ENCODE measurements at places on chromosomes 1 and 21.

- DNase-seq = no peak
These were observed 57.9 kb downstream of the AGPAT3 start for GRCh38 chr21:43922949-43923348.

DNA sequence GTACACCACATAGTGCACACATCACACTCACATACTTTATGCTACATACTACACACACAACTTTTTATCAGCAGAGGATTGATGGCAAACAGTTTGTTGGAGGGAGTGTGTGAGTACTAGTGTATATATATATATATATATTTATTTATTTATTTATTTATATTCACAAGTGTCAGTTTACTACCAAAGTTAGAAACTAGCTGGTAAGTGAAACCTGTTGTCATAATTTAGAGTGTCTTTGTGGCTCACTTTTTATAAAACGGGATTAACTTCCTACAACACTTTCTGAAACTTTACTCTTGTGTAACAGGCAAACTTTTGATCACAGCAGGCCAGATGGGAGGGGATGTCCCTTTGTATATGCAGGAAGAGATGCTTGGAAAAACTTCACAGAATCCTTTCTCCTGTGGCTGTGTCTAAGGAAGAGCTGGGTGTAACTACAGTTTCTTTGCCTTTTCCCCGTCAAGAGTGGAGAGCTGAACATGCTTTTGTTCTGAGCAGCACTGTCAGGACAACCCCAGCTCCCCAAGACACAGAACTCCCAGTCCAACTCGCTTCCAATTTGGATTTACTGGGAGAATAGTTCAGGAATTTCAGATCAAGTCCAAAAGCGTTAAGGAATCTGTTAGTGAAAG is 1.9 kb upstream of the SAMD13 start:
- DNase-seq = no peak

DNA sequence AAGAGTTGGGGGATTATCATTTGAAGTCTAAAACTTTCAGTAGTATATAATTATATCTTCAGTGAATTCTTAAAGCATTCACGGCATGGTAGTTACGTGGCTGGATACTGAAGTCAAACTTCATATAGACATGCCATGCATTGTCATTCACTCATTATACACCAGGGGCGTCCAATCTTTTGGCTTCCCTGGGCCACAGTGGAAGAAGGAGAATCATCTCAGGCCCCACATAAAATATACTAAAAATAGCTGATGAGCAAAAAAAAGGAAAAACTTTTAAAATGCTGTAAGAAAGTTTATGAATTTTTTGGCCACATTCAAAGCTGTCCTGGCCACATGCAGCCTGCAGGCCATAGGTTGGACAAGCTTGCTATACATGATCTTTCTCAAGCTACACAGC is 43.8 kb downstream of the DENND1B start:
- no peak for DNase-seq

GRCh38 chr1:212781225-212781624 is 10.4 kb downstream of the NSL1 start:
- no peak for DNase-seq

DNA sequence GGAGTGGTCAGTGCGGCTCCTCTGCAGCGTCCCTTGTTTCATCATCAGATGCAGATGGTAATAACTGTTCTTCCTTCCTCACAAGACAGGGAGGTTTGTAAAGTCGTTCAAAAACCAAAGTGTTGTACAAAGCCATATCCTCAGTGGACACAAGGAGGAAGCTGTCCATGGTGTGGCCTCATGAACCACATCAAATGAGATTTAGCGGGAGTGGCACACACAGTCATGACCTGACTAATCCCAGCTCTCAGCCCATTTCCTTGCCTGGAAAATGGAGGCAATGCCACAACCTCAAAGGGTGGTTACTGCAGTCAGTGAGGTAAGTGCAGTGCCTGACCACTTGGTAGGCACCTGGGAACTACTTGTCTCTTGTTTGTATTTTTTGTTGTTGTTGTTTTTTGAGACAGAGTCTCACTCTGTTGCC is 13.4 kb downstream of the ENTREP3 start:
- no peak for DNase-seq

DNA sequence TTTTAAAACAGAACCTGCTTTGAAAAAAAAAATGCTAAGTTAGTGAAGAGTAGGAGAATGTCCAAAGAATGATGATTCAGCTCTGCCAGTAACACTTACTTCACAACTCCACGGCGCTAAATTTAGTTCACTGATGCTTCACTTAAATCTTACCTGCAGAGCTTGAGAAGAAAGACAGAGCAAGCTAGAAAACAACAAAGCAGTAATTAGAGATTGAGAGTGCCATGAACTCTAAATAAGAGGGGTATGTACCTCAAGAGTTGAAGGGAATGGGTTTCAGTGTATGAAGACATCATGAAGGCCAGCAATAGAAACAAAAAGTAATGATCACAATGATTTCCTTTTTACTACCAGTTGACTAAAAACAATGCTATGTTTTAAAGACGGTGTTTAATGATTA is 32.8 kb downstream of the EPRS1 start:
- DNase-seq = no peak

DNA sequence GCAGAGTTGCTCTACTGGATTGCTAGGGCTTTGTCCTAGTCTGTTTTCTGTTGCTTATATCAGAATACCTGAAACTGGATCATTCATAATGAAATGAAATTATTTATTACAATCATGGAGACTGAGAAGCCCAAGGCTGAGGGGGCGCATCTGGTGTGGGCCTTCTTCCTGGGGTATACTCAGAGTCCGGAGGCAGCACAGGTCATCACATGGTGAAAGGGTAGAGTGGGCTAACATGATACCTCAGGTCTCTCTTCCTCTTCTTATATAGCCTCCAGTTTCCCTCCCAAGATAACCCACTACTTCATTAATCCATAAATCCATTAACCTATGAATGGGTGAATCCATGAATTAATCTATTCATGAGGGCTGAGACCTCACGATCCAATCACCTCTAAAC is 667.6 kb upstream of the NCAM2 start:
- no peak for DNase-seq

DNA sequence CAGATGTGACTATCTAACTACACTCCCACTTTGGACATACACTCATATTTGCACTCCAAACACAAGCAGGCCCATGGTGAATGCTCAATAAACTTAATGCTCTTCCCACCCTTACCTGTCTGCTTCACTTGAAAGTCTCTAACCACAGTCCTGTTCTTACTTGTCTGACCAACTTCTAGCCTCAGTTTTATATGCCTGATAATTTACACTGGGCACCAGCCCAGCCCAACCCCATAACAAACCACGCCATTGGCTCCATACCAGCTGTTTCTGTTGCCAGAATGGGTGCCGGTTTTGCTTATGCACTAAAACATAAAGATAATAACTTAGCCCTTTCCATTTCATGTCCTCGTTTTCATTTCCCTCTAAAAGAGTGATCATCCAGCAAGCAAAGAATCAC is 395.4 kb downstream of the NTNG1 start:
- no peak for DNase-seq

DNA sequence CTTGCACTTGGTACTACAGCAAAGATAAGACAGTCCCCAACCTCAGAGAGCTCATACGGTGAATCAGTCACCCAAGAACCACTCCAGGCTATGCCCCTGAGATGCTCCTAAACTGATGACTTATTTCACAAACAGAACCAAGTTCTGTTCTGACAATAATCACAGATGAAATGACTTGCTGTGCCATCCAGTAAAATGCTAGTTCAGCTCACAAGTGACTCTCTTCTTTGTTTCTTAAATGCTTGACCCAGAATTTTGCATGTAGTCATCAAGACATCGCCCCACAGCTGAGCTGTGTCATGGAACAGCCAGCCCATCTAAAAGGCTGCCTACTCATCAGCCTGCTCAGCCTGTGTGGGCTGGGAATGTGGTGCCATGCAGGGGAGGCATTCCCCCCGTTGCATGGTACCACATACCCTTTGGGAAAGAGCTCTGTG is 6.1 kb upstream of the SLC19A2 start:
- DNase-seq = no peak

GRCh38 chr1:107795994-107796393 is 169.0 kb downstream of the VAV3 start:
- DNase-seq = no peak

DNA sequence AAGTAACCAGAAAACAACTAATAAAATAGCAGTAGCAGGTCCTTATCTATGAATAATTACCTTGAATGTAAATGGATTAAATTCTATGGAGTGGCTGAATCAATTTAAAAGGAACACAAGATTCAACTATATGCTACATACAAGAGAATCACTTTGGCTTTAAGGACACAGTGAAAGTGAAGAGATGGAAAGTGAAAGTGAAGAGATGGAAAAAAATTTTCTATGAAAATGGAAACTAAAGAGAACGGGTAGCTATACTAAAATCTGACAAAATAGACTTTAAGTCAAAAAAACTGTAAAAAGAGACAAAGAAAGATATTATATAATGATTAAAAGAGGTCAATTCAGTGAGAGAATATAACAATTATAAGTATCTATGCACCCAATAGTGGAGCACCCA is 54.7 kb downstream of the C1orf185 start:
- DNase-seq = no peak

Data from nephron progenitor cell (in vitro differentiated cells).